ENCODE measurements at places on chromosomes 2 and 18.

- no peak for DNase-seq
Measured at GRCh38 chr2:134445985-134446382, 192.1 kb downstream of the MGAT5 start.

DNA sequence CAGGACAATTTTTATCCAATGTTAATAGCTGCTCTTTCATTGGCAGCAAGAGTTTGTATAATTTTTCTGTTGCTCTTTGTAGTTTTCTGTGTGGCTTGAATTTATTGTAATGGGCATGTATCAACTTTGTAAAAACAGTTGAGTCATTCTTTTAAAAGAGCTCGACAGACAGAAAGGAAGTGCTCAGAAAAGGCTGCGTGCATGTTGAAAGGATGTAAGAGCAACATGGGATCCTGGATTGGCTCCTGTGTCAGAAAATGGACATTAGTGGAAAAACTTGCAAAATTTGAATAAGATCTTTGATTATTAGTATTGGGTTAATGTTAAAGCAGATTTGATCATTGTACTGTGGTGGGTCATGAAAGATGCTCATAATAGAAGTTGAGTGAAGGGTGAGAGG, 93.3 kb upstream of the CDC42EP3 start:
- no peak for DNase-seq

GRCh38 chr2:182625814-182626213, 90.2 kb upstream of the DNAJC10 start:
- DNase-seq, result no peak

GRCh38 chr2:240121190-240121589, 14.9 kb downstream of the COPS9 start:
- no peak for DNase-seq

DNA sequence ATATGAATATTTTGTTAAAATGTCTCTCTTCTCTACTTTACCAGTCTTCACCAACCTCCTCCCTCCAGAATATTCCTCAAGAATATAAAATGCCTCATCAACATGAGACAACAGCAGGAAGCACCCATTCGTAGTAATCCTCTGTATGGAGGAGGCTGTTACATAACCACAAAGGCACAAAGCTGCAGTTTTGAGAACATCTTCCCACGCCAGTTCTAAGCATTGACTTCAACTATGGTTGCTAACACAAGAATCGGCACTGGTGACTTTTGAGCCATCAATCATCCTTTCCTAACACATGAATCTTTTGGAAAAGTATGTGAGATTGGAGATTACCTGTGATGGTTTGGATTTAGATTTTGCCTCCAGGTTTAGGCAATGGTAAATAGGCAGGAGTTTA, 54.9 kb upstream of the CYP1B1 start:
- DNase-seq, result no peak

- no peak for DNase-seq
Measured at GRCh38 chr18:77015169-77015568, 117.4 kb downstream of the MBP start.

- DNase-seq, result no peak
Measured at GRCh38 chr2:231221761-231222160, 23.3 kb downstream of the ARMC9 start.

- no peak for DNase-seq
Measured at GRCh38 chr2:205858881-205859441, 176.7 kb downstream of the NRP2 start.

GRCh38 chr18:70373042-70373519, 84.2 kb downstream of the SOCS6 start:
- DNase-seq, result no peak

DNA sequence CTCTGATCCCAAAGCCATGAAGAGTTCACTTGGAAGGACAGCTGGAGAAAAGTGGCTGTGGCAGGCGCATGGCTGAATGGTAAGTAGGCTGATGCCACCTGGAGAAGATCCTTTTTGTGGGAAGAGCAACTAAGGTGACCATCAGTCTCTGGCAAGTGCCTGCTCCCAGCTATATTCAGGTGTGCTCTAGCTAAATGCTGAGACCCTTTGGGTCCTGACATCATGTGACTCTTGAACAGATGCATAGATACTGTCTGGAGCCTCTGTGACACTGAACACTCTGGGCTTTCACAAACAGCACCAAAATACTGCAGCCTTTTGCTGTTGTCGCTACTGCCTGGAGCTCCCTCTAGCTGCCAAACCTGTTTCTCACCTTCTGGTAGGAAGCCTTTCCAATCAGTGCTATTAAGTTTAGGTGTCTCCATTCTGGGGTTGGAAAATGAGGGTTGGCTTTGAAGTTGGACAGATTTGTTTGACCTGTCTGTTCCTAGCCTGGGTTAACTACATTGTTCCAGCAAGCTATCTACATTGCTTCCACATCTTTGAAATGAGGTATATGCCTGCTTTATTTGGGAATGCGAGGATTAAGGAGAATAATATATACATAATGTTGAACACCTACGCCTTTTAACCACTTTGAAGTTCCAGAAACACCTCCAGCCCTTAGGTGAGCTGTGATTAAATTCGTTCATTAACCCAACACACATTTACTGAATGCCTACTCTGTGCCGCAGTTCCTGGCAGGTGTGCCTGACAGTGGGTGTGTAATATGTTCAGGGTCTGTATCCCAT, 3.1 kb downstream of the EGR4 start:
- DNase-seq, result peak; percentile 59

- DNase-seq, result no peak
Measured at GRCh38 chr2:77512507-77512906, 9.7 kb downstream of the LRRTM4 start.

DNA sequence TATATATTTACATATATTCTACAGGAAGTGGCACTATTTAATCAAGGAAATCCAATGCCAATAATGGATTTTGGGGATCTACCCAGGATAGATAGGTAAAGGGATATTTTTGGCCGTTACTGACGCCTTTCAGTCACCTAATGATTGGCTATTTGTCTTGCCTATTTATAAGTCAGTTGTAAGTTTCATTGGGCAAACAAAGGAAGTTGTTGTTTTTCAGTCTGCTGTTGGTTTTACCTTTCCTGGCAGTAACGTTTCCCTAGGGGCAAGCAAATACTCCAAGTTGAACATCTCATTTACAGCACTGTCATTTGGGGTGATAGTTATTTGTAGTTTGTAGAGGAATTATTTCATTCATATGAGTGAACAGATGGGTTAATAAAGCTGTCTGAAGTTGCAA, 17.0 kb upstream of the LANCL1 start:
- no peak for DNase-seq

DNA sequence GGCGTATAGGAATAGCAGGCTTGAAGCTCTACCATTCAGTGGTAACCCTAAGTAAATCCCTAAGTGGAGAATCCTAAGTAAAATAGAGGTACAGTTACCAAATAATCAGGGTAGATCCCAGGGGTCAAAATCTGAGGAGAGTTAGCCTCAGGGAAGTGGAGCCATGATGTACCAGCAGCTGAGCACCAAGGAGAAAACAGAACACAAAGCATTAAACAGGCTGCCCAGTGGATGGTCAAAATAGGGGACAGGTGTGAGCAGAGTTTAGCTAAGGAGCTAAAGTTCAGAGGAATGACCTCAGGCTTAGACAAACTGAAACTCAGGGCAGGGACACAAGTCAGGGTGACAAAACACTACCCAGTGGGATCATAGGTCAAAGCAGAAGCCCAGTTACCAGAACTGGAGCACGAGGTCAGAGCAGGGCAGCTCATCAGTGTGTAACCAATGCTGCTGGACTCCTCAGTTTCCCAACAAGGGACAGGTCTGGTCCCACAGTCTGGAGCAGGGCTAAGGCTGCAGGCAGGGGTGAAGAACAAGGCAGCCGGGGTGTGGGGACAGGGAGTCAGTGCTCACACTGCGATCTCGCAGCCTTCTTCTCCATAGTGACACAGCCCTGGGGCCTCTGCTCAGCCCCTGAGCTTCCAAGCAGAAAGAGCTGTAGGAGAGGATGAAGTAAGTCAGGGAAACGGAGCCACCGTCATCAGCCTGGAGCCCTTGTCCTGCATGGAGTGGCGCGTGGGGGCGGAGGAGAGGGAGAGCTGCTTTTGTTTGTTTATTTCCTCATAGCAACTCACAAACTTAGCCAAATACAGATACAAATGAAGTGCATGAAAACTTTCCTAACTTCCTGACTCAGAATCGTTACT, 264.0 kb downstream of the MREG start:
- DNase-seq, result no peak

DNA sequence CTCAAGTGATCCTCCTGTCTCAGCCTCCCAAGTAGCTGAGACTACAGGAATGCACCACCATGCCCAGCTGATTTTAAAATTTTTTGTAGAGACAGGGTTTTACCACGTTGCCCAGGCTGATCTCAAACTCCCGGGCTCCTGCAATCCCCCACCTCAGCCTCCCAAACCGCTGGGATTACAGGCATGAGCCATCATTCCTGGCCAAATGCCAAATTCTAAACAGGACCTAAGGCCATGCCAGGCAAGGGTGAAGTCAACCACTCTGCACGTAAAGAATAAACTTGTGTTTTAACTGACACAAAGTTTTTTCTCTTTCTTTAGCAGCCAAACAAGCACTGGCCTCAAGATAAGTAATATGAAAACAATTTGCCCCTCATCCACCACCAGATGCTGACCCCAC, 37.4 kb upstream of the SATB2 start:
- no peak for DNase-seq

DNA sequence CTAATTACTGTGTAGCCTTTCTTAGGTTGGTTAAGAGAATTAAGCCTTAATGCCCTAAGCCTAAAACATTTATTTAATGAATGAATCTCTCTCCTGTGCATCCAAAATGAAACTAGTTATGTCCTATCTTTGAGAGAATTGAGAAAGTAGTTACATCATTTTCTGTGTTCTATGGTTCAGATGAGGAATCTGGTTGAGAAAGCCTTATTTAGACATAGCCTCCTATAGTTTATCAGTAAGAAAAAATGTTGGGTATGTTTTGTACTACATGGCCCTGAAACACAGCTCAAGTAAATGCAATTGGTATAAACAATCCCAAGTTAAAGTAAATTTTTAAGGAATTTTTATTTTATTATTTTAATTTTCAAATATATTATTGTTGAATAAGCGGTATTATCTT, 25.9 kb upstream of the RAMP1 start:
- DNase-seq, result no peak

- DNase-seq, result no peak
Measured at GRCh38 chr2:98663511-98664090, 55.2 kb downstream of the UNC50 start.

GRCh38 chr2:150532879-150533278, 45.4 kb upstream of the RND3 start:
- DNase-seq, result no peak

- no peak for DNase-seq
Measured at GRCh38 chr2:192827735-192828134, 633.0 kb upstream of the TMEFF2 start.

- DNase-seq, result no peak
Measured at GRCh38 chr2:112318515-112318914, 43.1 kb downstream of the ZC3H6 start.
